ENCODE measurements at places on chromosomes 16 and 17. TPM values are rescaled to one million over a fixed set of nuclear protein-coding genes. Genes with fewer than 3 reads are reported as not detected.

The CDR2 gene
- total RNA-seq = 17.5 TPM

DNA sequence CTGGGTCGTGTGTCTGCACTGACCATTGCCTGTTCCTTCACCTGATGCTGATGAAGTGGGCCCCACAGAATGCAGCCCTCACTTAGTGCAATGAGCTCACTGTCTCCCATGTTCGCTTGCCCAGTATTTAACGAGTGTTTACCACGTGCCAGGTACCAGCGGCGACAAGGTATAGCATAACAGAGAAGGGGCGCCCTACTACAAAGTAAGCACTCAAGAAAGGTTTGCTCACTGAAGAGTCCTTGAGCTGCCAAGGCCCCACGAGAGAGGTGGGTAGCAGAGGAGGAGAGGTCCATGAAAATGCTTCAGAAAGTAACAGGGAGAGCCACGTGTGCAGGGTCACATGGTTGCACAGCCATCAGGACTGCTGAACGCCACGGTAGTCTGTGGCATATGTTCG is 230.0 kb downstream of the NTN1 start:
- H3K27ac ChIP-seq = no peak overlapping the region
- no peak overlapping the region for H3K4me3 ChIP-seq
- H3K36me3 ChIP-seq = peaks cover 11% of the 10 kb centered on the region
- H3K27me3 ChIP-seq = peaks cover 9% of the 10 kb centered on the region

DNA sequence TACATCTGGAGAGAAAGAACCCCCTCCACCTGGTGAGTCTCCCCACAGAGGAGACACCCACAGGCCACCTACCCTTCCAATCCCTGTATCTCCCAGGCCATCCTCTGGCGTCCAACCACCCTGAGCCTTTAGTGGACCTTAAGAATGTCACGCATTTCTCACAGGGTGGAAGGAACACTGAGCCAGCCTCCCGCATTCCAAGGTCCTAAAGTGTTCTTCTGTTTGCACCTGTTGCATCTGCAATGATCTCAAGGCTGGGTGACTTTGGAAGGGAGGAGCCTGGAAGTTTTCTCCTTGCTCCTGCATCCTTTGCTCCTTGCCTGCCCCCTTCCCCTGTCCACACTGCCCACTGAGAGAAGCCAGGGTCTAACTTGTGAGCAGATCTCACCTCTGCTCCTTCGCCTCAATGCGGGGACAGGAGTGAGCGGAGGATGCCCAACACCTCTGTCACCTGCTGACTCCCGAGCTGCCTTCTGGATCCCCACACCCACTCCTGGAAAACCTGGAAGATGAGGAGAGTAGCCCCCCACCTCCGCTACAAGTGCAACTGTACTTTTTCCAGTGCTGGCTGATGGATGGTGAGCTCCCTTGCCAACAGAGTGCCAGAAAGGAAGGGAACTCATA is 3.7 kb downstream of the CHST5 start:
- H3K27ac ChIP-seq = no peak overlapping the region
- peaks cover 3% of the 10 kb centered on the region for H3K36me3 ChIP-seq

- H3K4me1 ChIP-seq = peaks cover 14% of the 10 kb centered on the region
- no peaks in the 10 kb centered on the region for H3K36me3 ChIP-seq
- no peak for DNase-seq
Measured at GRCh38 chr17:49379926-49380325, 17.9 kb upstream of the ZNF652 start.

GRCh38 chr17:61072648-61073047 is 327.0 kb upstream of the TBX2 start:
- no peak overlapping the region for H3K4me3 ChIP-seq
- DNase-seq = no peak
- H3K27me3 ChIP-seq = no peaks in the 10 kb centered on the region
- peaks cover 2% of the 10 kb centered on the region for H3K36me3 ChIP-seq

DNA sequence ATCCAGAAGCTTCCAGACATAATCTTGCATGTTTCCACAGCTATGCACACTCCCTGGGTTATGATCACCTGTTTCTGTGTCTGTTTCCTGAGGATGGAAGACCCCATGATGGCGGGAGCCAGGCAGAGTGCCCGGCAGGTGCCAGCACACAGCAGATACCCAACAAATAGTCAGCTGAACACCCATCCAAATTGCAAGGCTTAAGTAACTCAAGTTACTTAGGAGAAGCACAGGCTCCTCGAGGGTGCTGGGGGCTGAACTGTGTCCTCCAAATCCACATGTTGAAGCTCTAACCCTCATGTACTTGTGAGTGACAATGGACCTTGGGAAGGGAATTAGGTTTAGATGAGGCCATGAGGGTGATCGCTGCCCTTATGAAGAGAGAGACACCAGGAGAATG is 79.5 kb upstream of the DOC2B start:
- no peak for DNase-seq
- H3K4me1 ChIP-seq = no peaks in the 10 kb centered on the region
- H3K27me3 ChIP-seq = peaks cover 12% of the 10 kb centered on the region
- no peak overlapping the region for H3K27ac ChIP-seq
- H3K36me3 ChIP-seq = peaks cover 11% of the 10 kb centered on the region
- H3K4me3 ChIP-seq = no peak overlapping the region

GRCh38 chr16:30910427-30911029 is 12.8 kb upstream of the FBXL19 start:
- no peaks in the 10 kb centered on the region for H3K36me3 ChIP-seq
- no peak for DNase-seq
- peaks cover 15% of the 10 kb centered on the region for H3K4me1 ChIP-seq
- H3K27ac ChIP-seq = no peak overlapping the region
- no peak overlapping the region for H3K4me3 ChIP-seq

DNA sequence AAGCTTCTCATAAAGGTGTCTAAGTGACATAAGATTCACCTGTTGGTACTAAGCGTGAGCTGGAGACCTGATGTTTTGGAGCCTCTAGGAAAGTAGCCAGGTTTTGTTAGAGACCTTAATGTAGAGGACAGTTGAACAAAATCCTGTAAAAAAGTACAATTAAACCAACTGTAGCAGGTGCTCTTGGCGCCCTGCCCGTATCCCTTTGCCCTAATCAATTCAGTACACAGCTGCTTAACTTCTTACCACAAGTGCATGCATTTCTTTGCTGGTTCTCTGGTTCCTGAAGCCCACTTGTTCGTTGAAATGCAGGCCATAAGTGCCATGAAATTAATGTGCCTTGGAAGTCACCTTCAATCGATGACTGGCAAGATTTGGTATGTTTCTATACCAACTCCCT is 24.4 kb downstream of the GLP2R start:
- H3K36me3 ChIP-seq = no peaks in the 10 kb centered on the region
- no peaks in the 10 kb centered on the region for H3K4me1 ChIP-seq
- no peak overlapping the region for H3K27ac ChIP-seq
- H3K27me3 ChIP-seq = peaks cover 5% of the 10 kb centered on the region

- no peak overlapping the region for H3K27ac ChIP-seq
- H3K4me3 ChIP-seq = peak overlapping the region; percentile 81
- peaks cover 100% of the 10 kb centered on the region for H3K27me3 ChIP-seq
- peaks cover 16% of the 10 kb centered on the region for H3K4me1 ChIP-seq
- H3K36me3 ChIP-seq = peaks cover 20% of the 10 kb centered on the region
- peak; percentile 88 for DNase-seq
Measured at GRCh38 chr17:48593840-48594537, 410 bp upstream of the HOXB5 start.

The TBC1D3L gene
- total RNA-seq = 26.9 TPM

DNA sequence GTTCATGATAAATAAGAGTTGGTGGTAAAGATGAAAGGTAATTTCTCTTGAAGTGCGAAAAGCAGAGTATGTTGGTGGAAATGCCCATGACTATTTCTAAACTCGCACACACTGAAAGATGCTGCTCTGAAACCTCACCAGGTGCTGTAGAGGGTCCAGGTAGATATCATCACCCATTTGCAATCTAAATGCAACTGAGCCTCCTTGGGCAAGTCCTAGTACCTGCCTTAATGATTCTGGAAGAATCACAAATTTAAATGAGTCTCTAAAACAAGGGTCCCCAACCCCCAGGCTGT is 5.9 kb upstream of the MMD start:
- no peaks in the 10 kb centered on the region for H3K36me3 ChIP-seq
- H3K27me3 ChIP-seq = peaks cover 31% of the 10 kb centered on the region
- no peak for DNase-seq
- no peak overlapping the region for H3K4me3 ChIP-seq
- no peak overlapping the region for H3K27ac ChIP-seq

The RNF112 gene
- 1.2 TPM for total RNA-seq
